ENCODE measurements at places on chromosomes 2 and 18.

- DNase-seq, result no peak
Measured at GRCh38 chr2:111176867-111177266, 56.2 kb downstream of the BCL2L11 start.

DNA sequence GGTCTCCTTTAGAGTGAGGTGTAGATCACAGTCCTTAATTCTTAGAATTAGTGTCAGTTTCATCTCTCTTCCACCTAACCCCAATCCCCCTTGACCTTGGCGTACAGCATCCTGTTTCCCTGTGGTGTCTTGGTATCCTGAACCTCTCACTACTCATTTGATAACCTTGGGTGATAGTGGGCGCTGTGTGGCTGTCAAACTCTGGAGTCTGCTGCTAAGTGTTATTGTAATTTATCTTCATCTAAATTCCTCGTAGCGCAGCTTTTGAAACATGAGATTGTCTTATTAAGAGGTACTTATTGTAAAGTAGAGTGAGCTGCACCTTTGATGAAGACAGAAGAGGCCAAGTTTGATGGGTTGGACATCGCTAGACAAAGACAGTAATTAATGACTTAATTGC, 222.6 kb upstream of the SPRED2 start:
- DNase-seq, result no peak

GRCh38 chr2:10520926-10521325, 72.8 kb upstream of the ODC1 start:
- DNase-seq, result no peak

GRCh38 chr18:4058179-4058578, 396.9 kb downstream of the DLGAP1 start:
- DNase-seq, result no peak

DNA sequence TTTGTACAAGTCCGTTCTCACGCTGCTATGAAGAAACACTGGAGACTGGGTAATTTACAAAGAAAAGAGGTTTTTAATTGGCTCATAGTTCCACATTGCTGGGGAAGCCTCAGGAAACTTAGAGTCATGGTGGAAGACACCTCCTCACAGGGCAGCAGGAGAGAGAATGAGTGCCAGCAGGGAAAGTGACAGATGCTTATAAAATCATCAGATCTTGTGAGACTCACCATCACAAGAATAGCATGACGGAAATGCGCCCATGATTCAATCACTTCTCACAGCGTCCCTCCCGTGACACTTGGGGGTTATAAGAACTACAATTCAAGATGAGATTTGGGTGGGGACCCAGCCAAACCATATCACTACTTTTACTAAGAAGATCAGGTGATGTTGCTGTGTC, 285.8 kb downstream of the TMX3 start:
- DNase-seq, result no peak

GRCh38 chr18:23302851-23303527, 150.1 kb upstream of the RIOK3 start:
- no peak for DNase-seq

GRCh38 chr2:7201851-7202250, 284.6 kb downstream of the RNF144A start:
- DNase-seq, result no peak

GRCh38 chr2:108257757-108258331, 18.1 kb downstream of the SULT1C3 start:
- no peak for DNase-seq

- no peak for DNase-seq
Measured at GRCh38 chr2:33246432-33246831, 230.0 kb upstream of the RASGRP3 start.

- DNase-seq, result no peak
Measured at GRCh38 chr18:35697869-35698268, 116.3 kb downstream of the GALNT1 start.

GRCh38 chr2:64417624-64418023, 36.3 kb upstream of the LGALSL start:
- no peak for DNase-seq

GRCh38 chr2:144516981-144517865, 2.7 kb downstream of the ZEB2 start:
- DNase-seq, result peak; percentile 57

GRCh38 chr2:17821535-17822444, 5.5 kb downstream of the MSGN1 start:
- no peak for DNase-seq

- no peak for DNase-seq
Measured at GRCh38 chr2:44543773-44544725, 182.3 kb downstream of the CAMKMT start.

DNA sequence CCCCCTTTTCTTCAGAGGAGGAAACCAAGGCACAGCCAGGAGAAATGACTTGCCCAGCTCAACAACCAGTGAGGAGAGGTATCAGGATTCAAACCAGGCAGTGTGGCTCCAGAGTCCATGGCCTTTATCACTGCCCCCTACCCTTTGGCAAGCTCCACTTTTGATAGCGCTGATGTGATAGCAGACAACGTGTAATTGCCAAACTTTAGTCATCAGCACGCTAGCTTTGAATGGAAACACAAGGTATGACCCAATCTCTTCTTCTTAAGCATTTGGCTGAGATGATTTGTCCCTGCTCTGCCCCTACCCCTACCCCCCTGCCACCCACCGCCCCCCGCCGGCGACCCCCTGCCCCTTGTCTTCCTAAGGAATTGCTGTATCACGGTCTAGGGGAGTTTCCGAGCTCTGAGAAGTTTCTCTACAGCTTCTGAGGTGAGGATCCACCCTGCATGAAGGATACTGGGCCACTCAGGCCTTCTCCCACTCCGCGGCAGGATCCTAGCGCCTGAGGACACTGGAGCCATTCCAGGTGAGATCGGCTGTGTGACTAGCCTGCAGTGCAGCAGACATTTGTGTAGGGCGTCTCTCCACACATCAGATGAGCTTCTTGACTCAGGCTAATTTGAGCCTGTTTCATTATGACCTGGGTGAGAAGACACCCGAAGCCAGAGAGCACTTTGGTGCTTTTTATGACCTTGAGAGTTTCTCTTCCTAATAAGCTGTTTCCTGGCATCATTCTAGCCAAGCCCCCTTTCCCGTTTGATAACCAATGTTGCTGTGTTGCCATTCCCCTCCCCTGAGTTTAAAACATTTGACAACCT, 75.1 kb upstream of the MAP4K4 start:
- DNase-seq, result no peak

GRCh38 chr18:13246121-13246520, 27.6 kb downstream of the LDLRAD4 start:
- no peak for DNase-seq

- no peak for DNase-seq
Measured at GRCh38 chr2:100274076-100274475, 48.2 kb downstream of the LONRF2 start.

GRCh38 chr2:232486558-232487384, 863 bp downstream of the ECEL1 start:
- DNase-seq, result no peak

- DNase-seq, result no peak
Measured at GRCh38 chr2:229137639-229138038, 133.4 kb downstream of the PID1 start.

Measured in activated T-helper 2 cell treated with anti-CD3 and anti-CD28 coated beads, Interferon-gamma antibody, Interleukin-2, Interleukin-4, amounts not matched to agents 10 μg/mL and 5 μg/mL and 100 μg/mL, durations not matched to agents 14 hours and 24 hours and 36 hours (primary cell).